Activated B cell treated with CpG ODN at 0.5 μM for 24 hours (primary cell): ENCODE measurements at places on chromosomes 3 and 15. TPM values are rescaled to one million over a fixed set of nuclear protein-coding genes. Genes with fewer than 3 reads are reported as not detected.

- no peaks in the 10 kb centered on the region for H3K36me3 ChIP-seq
- no peaks in the 10 kb centered on the region for H3K4me1 ChIP-seq
- no peak overlapping the region for H3K4me3 ChIP-seq
- no peak overlapping the region for H3K27ac ChIP-seq
- H3K27me3 ChIP-seq, result peaks cover 5% of the 10 kb centered on the region
These were observed 15.4 kb upstream of the GMNC start for GRCh38 chr3:190877925-190878324.

DNA sequence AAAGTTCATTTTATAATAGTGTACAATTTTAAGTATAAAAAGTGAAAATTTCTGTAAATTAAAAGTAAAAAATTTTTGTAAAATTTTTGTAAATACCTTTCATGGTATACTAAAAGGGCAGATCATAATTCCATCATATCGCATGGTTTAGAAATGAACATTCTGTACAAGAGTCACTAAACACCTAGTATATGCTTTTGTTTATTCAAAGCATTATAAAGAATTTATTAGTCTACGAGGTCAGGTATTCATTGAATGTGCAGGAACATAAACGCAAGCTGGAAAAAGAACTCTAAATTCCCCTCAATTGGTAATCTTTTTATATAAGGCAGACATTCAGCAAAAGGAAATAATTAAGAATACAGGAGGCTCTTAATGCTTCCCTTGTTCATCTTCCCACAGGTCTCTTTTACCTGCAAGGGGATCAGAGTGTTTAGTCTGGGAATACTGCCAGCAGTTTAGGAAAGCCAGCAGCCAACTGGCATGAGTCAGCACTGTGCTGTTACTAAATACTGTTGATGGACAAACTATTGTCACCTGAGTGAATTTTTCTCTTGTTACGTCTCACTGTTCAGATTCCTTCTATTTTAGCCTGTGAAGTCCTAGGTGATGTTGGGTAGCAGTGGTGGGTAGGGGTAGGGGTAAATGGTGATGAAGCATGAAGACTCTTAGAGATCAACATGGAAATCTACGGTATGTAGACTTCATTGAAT lies 70.1 kb downstream of the UQCC5 start:
- H3K27ac ChIP-seq, result no peak overlapping the region
- peaks cover 90% of the 10 kb centered on the region for H3K36me3 ChIP-seq
- H3K4me3 ChIP-seq, result no peak overlapping the region
- no peak for DNase-seq
- no peaks in the 10 kb centered on the region for H3K27me3 ChIP-seq
- H3K4me1 ChIP-seq, result no peaks in the 10 kb centered on the region

DNA sequence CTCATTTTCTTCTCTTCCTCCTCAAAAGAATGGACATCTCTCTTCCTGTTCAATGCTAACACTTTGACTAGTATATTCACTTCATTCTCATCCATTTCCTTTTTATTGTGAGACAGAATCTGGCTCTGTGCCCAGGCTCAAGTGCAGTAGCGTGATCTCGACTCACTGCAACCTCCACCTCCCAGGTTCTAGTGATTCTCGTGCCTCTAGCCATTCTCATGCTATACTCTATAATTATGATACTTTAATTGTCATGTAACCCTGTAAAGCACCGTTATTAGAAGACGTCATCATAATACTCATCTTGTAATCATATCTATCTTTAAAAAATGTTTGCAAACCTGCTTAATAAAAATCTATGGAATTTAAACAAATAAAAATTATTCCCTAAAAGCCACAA lies 107.0 kb downstream of the SHOX2 start:
- no peaks in the 10 kb centered on the region for H3K4me1 ChIP-seq
- H3K27ac ChIP-seq, result no peak overlapping the region
- H3K36me3 ChIP-seq, result no peaks in the 10 kb centered on the region
- no peak for DNase-seq

DNA sequence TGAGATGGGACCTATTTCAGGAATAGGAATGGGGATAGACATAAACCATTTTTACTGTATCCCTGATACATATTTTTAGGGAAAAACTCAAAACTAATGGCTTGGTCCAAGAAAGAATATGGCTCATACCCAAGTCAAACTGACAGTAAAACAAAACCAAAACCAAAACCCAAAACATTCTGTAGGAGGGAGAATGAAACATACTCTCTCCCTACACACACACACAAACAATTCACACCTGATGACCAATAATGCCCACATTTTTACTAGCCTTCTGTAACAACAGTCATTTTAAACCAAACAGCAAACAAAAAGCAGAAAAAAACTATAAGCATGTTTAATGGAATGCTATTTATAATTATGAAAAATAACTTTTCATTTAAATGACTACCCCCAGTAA lies 74.9 kb downstream of the NBEAL2 start:
- H3K27ac ChIP-seq, result no peak overlapping the region
- H3K4me1 ChIP-seq, result peaks cover 4% of the 10 kb centered on the region
- peaks cover 55% of the 10 kb centered on the region for H3K36me3 ChIP-seq

GRCh38 chr3:138254216-138254615 lies 67.1 kb downstream of the ARMC8 start:
- H3K4me3 ChIP-seq, result no peak overlapping the region
- H3K4me1 ChIP-seq, result no peaks in the 10 kb centered on the region
- no peaks in the 10 kb centered on the region for H3K27me3 ChIP-seq
- no peak for DNase-seq

Gene LAMB2
- not detected in 2 replicates for total RNA-seq

GRCh38 chr3:73718326-73719110 lies 93.8 kb upstream of the PDZRN3 start:
- H3K36me3 ChIP-seq, result no peaks in the 10 kb centered on the region
- H3K27ac ChIP-seq, result no peak overlapping the region
- no peak for DNase-seq
- no peak overlapping the region for H3K4me3 ChIP-seq
- H3K27me3 ChIP-seq, result no peaks in the 10 kb centered on the region

- peaks cover 6% of the 10 kb centered on the region for H3K27me3 ChIP-seq
- peak overlapping the region; percentile 48 for H3K4me3 ChIP-seq
- peaks cover 20% of the 10 kb centered on the region for H3K4me1 ChIP-seq
- H3K36me3 ChIP-seq, result no peaks in the 10 kb centered on the region
- no peak overlapping the region for H3K27ac ChIP-seq
These were observed 735 bp downstream of the CAMK1 start for GRCh38 chr3:9769012-9769411.

DNA sequence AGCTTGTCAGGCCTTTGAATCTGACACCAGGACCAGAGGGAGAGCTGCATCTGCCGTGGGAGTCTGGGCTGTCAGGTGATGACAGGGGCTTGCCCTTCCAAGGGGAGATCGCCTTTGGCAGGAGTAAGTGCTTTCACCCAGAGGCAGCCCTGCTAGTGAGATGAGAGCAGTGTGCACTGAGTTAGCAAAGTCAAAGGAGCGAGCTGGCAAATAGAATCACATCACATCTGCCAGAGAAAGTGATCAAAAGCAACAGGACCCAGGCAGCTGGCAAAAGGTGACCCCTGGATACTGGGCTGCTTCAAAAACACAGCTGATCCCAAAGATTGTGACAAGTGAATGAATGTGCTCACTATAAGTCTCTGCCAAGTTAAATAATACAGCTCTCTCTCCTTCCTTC lies 36.1 kb upstream of the PYDC2 start:
- no peaks in the 10 kb centered on the region for H3K4me1 ChIP-seq
- no peak overlapping the region for H3K27ac ChIP-seq
- peaks cover 15% of the 10 kb centered on the region for H3K27me3 ChIP-seq
- no peak for DNase-seq

DNA sequence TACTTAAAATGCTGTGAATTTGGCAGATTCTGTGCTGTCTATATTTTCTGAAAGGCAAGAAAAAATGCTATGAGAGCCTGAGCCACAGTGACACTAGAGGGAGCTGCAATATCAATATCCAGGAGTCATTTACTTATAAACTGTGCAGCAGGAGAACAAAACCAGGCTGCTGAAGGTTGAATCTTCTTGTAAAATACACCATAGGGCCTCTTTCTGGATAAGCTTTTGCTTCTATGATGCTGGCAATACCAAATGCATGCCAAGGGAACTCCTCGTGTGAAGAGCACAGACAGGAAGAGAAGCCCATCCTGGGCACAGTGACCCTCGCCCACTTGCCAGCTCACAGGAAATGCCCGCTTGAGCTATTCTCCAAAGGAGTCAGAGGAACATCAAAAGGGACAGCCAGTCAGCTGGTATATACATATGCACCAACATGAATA lies 48.0 kb upstream of the TSPAN3 start:
- DNase-seq, result no peak
- H3K27me3 ChIP-seq, result no peaks in the 10 kb centered on the region
- no peak overlapping the region for H3K4me3 ChIP-seq
- H3K36me3 ChIP-seq, result peaks cover 13% of the 10 kb centered on the region
- peaks cover 40% of the 10 kb centered on the region for H3K4me1 ChIP-seq
